ENCODE measurements at places on chromosomes 5 and 9. TPM values are rescaled to one million over a fixed set of nuclear protein-coding genes. Genes with fewer than 3 reads are reported as not detected.

GRCh38 chr5:113384782-113385285 is 50.0 kb downstream of the TSSK1B start:
- DNase-seq = no peak

Gene PALM2AKAP2
- total RNA-seq = 18.0 TPM

GRCh38 chr9:92535940-92536850 is at the start of gene ECM2:
ECM2 (minus strand) TSS chr9:92535990; CDS start chr9:92522866, 13,124 bp downstream.
- no peak for DNase-seq

- DNase-seq = peak; percentile 84
Observed at GRCh38 chr9:14780251-14780650, 57.7 kb upstream of the CER1 start.

DNA sequence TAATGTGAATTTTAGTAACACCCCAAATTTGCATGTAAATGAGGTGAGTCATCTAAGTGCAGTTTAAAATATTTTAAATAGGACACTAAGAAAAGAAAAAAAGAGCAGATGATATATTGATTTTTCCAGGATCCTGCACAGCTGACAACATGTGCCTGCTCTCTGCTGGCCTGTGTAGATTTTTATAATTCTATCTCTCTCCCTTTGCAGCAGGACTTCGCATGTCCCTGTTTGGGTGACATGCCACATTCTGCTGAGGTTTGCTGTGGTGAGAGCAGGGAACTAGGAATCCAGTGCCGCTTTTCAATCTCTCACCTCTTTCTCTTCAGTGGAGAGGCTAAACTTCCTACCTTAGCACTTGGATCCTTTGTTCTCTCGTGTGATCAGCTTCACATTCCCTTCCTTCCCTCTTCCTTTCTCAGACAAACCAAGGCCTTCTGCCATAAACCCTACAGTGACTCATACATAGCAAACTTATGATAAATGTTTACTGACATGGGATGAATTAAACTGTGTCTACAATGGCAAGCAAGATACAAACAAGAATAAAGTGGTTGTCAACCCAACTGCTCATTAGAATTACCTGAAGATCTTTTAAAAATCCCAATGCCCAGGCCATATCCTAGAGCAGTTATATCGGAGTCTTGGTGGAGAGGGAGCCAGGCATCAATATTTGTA is 198.8 kb upstream of the EFNA5 start:
- DNase-seq = no peak

DNA sequence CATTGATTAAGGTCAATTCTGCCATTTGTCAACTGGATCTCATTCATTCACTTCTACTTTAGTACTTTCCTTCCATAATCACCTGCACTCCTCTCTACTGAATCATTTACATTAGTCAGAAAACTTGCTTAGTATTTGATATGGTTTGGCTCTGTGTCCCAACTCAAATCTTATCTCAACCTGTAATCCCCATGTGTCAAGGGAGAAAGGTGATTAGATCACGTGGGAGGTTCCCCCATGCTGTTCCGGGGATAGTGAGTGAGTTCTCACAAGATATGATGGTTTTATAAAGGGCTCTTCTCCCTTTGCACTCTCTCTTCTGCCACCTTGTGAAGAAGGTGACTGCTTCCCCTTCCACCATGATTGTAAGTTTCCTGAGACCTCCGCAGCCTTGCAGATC is 23.7 kb upstream of the UGCG start:
- no peak for DNase-seq

- DNase-seq = no peak
Observed at GRCh38 chr5:53545744-53546143, 14.7 kb upstream of the NDUFS4 start.

- peak; percentile 78 for DNase-seq
Observed at GRCh38 chr5:172713113-172713808, 57.7 kb downstream of the DUSP1 start.

DNA sequence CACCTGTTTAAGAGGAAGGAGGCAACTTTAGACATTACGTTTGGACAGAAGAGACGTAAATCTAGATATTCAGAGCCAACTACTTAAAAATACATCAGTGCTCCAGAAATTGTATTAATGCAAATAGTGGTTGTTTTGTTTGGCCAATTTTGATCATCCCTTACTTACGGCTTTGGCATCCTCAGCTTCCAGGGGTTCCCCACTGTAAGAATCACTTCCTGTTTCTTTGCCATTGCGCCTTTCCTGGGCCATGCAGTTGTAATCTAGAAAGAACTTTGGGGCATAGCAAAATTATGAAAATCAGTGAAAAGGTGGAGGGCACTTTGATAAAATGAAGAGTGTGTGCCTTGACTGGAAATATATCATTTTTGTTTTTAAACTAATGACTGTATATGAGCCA is 537.2 kb upstream of the TLE4 start:
- DNase-seq = no peak

Gene GPX8
- total RNA-seq = 10.2 TPM

DNA sequence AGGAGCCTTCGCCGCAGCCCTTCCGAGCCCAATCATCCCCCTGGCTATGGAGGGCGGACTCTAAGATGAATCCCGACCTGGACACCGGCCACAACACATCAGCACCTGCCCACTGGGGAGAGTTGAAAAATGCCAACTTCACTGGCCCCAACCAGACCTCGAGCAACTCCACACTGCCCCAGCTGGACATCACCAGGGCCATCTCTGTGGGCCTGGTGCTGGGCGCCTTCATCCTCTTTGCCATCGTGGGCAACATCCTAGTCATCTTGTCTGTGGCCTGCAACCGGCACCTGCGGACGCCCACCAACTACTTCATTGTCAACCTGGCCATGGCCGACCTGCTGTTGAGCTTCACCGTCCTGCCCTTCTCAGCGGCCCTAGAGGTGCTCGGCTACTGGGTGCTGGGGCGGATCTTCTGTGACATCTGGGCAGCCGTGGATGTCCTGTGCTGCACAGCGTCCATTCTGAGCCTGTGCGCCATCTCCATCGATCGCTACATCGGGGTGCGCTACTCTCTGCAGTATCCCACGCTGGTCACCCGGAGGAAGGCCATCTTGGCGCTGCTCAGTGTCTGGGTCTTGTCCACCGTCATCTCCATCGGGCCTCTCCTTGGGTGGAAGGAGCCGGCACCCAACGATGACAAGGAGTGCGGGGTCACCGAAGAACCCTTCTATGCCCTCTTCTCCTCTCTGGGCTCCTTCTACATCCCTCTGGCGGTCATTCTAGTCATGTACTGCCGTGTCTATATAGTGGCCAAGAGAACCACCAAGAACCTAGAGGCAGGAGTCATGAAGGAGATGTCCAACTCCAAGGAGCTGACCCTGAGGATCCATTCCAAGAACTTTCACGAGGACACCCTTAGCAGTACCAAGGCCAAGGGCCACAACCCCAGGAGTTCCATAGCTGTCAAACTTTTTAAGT is 819 bp downstream of the ADRA1B start:
- DNase-seq = no peak

Gene SLC6A7
- total RNA-seq = not detected

DNA sequence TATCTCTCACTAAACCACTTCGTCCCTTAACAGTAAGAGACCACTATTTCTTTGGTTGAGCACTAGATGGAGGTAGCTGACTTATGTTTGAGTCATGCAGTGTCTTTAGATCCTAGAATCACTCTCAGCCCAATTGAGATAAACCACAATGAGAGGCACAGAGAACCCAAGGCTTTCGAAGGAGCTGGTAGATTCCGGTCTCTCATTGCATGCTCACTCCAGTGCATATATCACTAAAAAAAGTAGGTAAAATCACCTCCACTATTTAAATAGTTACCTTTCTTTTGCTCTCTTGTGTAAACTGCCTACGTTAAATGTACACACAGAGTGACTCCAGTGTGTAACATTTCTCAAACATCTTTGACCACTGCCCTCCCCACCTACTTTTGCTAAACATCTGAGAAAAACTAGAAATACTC is 27.6 kb downstream of the ACTL7A start:
- no peak for DNase-seq

DNA sequence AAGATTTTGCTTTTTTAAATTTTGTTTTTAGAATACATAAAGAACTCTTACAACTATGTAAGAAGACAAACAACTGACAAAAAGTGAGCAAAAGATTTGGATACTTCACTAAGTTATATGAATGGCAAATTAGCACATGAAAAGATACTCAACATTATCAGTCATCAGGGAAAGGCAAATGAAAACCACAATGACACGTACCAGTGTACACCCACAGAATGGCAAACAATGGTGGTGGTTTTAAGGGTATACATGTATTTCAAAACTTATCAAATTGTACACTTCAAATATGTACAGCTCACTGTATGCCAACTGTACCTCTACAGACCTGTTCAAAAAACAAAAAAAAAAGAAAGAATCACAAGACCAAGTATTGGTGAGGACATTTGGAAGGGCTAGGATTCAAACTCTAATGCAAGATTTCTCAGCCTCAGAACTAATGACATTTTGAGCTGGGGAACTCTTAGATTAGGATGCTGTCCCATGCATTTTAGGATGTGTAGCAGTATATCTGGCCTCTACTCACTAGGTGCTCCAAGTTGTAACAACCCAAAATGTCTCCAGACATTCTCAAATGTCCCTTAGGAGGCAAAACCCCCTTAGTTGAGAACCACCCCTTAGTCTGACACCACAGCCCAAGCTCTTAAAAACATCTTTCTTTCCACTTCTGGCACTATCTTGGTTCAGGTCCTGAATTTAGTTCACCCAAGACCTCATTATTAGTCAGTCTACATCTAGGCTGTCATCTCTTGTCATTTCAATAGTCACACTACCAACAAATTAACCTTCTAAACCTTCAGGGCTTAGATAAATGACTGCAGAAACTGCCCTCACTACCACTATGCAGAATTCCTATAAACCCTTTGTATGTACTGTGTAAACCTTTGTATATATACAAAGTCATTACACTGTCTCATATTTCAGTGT is 9.7 kb downstream of the SCAI start:
- DNase-seq = no peak

DNA sequence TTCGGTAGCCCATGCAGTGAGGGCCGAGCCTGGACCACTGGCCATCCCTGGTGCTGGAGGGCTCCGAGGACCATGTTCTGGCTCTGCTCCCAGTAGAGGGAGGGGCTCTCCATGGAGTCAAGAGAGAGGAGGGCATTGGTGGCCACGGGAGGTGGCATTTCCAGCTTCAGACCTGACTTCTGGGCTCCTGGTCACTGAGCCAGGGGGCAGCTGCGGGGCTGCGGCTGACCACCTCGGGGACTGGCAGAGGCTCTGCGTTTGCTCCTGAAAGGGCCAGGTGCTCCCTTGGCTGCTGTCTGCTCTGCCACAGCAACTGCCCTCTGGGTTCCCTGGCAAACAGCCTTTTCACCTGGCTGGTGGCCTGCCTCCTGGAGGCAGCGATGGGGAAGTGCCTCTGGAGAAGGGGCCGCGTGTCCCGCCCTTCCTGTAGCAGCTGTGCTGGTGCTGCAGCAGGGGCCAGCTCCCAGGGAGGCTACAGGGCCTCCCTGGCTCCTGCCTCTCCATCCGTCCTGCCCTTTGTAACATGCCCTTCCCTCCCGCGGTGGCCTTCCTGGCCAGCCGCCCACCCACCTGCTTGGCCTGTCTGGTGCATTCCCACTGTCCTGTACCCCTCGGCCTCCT is 144.6 kb downstream of the CACNA1B start:
- no peak for DNase-seq

DNA sequence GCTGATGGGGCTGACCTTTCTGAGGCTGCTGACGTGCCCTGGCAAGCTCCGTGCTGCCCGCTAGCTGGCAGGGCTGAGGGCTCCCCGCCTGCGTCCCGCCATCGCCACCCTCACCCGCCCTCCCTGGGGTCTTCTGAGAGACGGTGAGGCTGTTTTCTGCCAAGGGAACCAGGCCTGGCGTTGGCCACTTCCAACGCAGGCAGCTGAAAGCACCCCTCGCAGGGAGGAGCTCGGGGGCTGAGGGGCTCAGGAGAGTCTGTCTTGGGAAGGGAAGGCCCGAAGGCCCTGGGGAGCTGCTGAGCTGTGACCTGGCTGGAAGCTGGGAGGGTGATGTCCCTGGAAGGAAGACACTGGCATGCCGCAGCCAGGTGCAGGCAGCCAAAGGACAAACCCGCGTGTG is 9.8 kb upstream of the TMEM250 start:
- DNase-seq = no peak

DNA sequence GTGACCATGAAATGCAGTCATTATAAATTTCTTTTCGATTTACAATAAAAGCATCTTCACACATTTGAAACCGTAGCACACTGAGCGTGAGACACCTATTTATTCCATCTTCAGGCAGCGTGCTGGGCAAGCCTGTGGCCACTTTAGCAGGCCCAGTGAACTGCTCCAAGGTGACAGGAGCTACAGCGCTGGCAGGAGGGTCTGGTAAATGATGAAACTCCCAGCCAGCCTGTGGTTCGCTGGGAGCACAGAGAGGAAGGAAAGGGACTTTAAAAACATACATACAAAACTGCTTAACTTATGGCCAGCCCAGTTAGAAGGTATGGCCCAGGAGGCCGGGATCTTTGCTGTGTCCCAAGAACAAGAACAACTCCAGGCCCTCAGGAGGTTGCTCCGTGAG is 5.1 kb downstream of the RAPGEF1 start:
- no peak for DNase-seq

DNA sequence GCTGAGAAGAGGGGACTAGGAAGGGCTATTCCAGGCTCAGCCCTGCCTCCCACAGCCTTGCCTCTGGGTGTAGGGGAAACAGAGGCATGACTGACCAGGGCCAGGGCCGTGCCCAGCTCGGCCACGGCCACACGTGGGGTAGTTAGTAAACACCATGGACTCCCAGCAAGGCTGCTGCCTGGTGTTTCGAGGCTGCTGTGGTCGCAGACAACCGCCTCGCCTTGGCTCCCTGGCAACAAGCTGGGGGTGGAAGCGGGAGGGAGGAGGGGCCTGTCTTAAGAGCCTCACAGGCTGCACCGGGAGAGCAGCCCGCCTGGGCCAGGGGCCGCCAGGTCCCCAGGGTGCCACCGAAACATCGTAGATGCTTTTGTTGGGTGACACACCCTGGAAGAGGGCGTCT is 90.2 kb upstream of the CACNA1B start:
- no peak for DNase-seq

Gene SLC24A2
- 4.5 TPM for total RNA-seq

Gene HRCT1
- total RNA-seq = 2.9 TPM

DNA sequence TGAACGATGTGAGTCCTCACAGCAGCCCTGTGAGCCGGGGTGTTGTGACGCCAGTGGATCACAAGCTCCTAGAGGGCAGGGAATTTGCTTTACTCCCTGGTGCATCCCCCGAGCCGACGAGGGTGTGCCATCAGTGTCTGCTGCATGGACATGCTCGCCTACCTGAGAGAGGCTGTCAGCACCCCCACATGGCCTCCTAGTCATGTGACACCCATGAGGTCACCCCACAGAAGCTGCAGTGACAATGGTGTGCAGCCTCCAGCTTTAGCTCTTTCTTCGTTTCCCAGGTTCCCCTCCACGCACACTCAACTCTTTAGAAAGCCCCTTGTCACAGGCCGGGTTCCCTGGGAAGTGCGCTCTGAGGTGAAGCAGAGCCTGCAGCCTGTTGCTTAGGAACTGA is 19.8 kb upstream of the GABBR2 start:
- DNase-seq = no peak

- no peak for DNase-seq
Observed at GRCh38 chr9:92058723-92059444, 56.3 kb downstream of the SPTLC1 start.

Gene TAF11L5
- not detected for total RNA-seq

DNA sequence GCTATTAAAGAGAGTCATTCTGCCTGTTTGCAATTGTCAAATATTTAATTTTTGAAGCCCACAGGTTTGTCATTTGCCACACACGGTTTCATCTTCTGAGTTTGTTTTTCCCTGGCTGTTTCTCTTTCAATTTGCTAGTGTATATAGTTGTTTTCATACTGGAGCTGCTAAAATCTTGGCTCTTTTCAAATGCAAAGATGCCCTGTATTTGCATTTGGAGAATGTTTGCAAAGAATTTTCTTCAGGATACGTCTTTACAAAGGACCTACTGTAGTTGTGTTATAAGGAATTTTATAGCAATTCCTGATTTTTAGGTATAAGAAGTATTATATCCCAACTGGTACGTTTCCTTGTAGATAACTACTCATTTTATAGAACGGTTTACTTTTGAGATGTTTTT is 48.0 kb downstream of the IZUMO3 start:
- DNase-seq = no peak

All from adrenal gland (tissue), 19 donors.